ENCODE measurements at places on chromosomes 2 and 18.

GRCh38 chr2:36253086-36253485 is 102.5 kb upstream of the CRIM1 start:
- no peak for DNase-seq
- no peak overlapping the region for H3K4me3 ChIP-seq
- H3K36me3 ChIP-seq, result no peaks in the 10 kb centered on the region
- H3K4me1 ChIP-seq, result no peaks in the 10 kb centered on the region
- no peak overlapping the region for H3K27ac ChIP-seq

- H3K36me3 ChIP-seq, result peaks cover 16% of the 10 kb centered on the region
- no peaks in the 10 kb centered on the region for H3K4me1 ChIP-seq
- peak overlapping the region; percentile 6 for H3K27ac ChIP-seq
- H3K4me3 ChIP-seq, result no peak overlapping the region
- H3K27me3 ChIP-seq, result no peaks in the 10 kb centered on the region
Measured at GRCh38 chr18:3814816-3815215, 364.8 kb downstream of the TGIF1 start.

DNA sequence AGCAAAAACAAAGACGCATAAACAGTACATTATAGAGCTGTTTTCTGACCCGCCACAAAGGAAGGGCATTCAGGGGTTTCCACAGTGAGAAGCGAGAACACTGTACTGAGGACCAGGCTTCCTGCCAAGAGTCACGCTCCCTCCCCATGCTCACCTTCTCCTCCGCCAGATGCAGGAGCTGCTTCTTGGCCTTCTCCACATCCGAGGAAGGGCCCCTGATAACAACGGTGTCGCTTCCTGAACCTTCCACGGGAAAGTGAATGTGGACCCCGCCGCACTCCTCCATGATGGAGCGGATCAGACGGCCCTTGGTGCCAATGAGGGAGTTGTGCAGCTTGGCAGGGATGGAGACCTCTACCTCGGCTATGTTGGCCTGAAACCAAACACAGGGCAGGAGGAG is 53.8 kb downstream of the ANO7 start:
- H3K4me1 ChIP-seq, result peaks cover 3% of the 10 kb centered on the region
- H3K4me3 ChIP-seq, result no peak overlapping the region
- H3K27ac ChIP-seq, result no peak overlapping the region
- H3K36me3 ChIP-seq, result peaks cover 98% of the 10 kb centered on the region
- no peak for DNase-seq

GRCh38 chr2:120511536-120511935 is 165.6 kb downstream of the INHBB start:
- H3K27ac ChIP-seq, result no peak overlapping the region
- no peaks in the 10 kb centered on the region for H3K36me3 ChIP-seq
- H3K4me1 ChIP-seq, result no peaks in the 10 kb centered on the region
- DNase-seq, result no peak

GRCh38 chr2:119488245-119489214 is 35.8 kb downstream of the SCTR start:
- peak overlapping the region; percentile 37 for H3K27ac ChIP-seq
- DNase-seq, result no peak
- no peak overlapping the region for H3K4me3 ChIP-seq
- H3K4me1 ChIP-seq, result peaks cover 61% of the 10 kb centered on the region
